ENCODE measurements at places on chromosomes 2 and 18.

GRCh38 chr2:42722320-42723190, 41.4 kb downstream of the OXER1 start:
- DNase-seq: peak; percentile 83

GRCh38 chr2:100146657-100146960, 4.2 kb upstream of the AFF3 start:
- DNase-seq: no peak

DNA sequence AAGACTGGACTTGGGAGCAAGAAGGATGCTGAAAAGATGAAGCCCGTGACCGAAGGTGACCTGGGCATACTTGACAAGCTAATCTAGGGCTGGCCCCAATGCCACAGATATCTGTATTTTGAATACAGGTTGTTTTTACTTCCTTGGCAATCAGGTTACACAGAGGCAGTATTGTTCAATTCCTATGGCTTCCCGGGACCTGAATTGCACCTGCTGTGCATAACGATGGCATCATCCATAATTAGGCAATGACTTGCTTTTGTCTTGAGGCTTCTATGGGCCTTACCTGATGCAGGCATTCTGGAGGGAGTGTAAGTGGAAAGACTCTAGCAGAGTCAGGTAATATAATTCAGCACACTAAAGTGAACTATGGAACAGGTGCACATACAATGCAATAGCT, 60.6 kb upstream of the CUL3 start:
- no peak for DNase-seq

GRCh38 chr2:64635976-64636911, 17.5 kb downstream of the SERTAD2 start:
- no peak for DNase-seq

GRCh38 chr2:241703032-241703604, 1.3 kb downstream of the ING5 start:
- DNase-seq: peak; percentile 64

GRCh38 chr2:191265311-191266170, 20.3 kb downstream of the MYO1B start:
- DNase-seq: peak; percentile 62

DNA sequence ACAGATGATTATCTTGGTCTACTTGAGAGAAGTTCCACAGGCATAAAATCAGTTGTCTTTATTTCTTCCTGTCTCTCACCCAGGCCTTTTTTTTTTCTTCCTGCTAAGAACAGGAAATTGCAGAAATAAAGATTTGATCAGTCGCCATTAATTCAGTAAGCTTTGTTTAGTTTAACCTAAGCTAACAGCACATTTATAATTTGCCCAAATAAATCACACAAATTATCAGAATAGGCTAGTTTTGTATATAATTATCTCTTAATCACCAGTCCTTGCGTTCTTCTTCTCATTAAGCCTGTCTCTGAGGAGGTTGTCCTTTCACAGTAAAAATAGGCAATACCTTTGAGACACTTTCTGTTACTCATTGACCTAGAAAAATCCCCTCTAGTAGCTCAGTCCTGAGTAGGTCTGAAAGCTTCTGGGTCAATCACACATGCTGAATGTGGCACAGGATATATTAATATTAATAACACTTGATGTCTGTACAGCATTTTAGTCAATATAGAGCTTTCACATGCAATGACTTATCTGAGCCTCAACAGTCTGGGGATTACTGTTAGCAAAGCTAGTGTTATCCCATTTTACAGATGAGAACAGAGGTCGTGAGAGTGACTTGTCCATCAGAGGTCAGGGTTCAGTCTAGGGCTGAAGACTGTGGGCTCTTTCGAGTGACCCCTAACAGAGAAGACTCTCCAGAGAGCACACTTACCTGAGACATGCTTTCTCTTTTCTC, 11.2 kb upstream of the STK17B start:
- DNase-seq: no peak

DNA sequence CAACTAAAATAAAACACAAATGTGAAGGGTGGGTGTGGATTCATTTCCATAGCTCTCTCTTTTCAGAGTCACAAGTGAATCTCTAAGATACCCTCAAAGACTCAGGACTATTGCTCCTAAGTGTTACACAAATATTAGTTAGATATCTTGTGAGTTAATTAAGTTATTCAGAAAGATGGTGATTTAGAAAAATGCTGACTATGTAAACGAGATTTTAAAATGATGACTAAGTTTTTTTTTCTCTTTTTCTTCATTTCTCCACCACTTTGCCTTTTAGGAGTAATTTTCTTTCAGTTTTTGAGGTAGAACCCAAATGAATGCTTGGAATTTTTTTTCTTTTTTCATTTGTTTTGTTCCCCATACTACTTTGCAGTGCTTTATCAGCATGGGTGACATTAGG, 479.7 kb downstream of the SPAG16 start:
- no peak for DNase-seq

Measured in foreskin fibroblast (primary cell).